ENCODE measurements at places on chromosomes 11 and 22. TPM values are rescaled to one million over a fixed set of nuclear protein-coding genes. Genes with fewer than 3 reads are reported as not detected.

MMP7 gene
- total RNA-seq = 1.3 TPM

KCNJ4 gene
- not detected for total RNA-seq

RHOD gene
- total RNA-seq = 0.57 TPM

MPZL2 gene
- not detected for total RNA-seq

Measured in LHCN-M2 (cell line).